ENCODE measurements at places on chromosomes 5 and 9.
A peak's percentile ranks its signal among the peaks of the same experiment; 100 is the strongest.

- DNase-seq, result no peak
Measured at GRCh38 chr5:113574417-113574816, 60.9 kb downstream of the YTHDC2 start.

DNA sequence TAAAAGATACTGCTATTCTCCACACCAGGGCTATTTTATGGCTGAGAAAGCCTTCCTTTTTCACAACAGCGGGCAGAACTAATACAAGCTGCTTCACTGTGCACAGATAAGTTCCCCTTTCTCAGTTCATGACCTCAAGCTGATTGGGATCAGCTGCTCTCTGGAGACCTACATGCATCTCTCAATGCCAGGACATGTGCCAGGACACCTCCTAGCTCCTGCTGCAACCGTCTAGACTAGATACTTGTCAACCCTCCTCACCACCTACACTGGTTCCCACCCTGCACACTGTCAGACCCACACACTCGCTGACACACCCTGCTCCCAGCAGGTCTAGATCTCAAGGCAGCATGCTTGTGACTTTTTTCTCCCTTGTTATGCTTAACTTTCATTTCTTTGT lies 39.8 kb downstream of the STARD4 start:
- no peak for DNase-seq

DNA sequence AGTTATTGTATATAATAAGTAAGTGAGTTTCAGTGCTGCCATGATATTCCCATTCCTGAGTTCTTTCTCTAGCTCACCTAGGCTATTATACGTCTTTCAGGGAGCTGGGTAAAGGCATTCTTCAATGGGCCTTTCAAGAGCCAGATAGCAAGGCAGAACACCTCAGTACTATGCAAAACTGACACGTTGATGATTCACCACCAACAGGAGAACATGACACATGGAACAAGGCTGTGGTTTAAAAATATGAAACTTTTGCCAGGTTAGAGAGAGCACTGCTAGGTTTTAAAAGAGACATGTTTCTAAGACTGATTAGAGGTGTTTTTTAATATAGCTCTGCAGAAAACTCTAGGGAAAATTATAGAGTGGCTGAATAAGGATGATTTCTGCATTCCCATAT lies 95.9 kb downstream of the UGCG start:
- DNase-seq, result no peak

DNA sequence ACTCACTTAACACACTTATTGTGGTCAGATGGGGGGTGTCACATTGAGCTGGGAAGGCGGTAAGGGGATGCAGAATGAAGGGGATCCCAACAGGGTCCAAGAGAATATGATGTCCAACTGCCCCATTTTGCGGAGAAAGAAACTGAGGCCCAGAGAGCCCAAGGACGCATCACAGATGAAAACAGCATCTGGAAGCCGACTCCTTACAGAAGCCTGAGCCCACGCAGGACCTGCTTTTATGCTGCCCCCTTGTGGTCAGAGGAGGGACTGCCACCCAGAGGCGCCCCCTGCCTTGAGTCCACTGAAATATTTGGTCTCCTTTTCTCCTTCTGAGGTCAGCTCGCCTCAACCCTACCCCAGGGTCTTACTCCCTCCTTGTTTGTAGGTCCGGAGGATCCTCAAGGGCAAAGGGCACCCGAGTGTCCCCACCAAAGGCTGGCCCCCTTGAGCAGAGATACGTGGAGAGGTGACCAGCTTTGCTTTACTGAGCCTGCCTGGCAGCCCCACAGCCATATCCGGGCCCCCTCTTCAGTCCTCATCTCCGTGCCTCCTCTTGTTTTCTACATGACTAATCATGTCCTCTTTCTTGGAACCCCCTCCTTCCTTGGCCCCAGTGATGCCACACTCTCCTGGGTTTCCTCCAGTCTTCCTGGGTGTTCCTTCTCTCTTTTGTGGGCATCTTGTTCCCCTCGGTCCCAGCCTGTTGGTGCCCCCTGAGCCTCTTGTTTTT lies 30.0 kb upstream of the TTLL11 start:
- DNase-seq, result peak; percentile 91

- DNase-seq, result no peak
Measured at GRCh38 chr5:23446424-23446823, 61.0 kb upstream of the PRDM9 start.

DNA sequence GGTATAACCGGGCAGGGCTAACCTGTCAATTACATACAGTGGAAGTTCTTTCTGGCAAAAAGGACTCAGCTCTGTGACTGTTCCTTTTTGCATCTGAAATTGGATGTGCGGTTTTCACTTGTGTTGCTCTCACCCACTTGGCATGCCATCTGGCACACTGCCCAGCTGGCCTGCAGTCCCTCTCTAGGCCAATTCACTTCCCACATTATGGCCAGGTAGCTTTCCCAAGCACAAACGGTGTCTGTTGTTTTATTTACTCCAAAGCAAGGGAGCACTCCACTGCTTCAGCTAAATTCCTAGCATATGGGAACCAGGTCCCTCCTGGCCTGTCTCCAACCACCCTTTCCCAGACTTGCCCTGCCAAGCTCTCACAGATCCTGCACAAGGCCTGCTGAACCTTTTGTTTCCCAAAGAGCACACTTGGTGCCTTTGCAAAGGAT lies 132.5 kb downstream of the SEMA6A start:
- no peak for DNase-seq

DNA sequence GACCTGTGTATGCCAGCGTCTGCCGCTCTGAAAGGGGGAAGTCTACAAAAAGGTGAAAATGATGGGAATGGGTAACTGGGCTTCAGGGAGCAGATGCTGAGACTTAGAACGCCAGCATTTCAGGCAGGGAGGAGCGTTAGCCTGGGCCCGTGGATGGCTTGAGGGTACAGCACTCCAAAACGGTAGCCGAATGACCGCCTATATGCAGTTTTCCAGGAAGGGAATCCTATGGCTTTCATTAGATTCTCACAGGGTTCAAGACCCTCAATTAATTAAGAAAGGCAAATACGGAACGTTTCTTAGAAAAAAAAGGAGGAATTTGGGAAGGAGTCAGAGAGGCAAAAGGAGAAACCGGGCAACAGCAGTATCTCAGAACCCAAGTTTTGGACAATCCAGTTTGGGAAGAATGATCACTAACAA lies 639 bp downstream of the AMACR start:
- no peak for DNase-seq

DNA sequence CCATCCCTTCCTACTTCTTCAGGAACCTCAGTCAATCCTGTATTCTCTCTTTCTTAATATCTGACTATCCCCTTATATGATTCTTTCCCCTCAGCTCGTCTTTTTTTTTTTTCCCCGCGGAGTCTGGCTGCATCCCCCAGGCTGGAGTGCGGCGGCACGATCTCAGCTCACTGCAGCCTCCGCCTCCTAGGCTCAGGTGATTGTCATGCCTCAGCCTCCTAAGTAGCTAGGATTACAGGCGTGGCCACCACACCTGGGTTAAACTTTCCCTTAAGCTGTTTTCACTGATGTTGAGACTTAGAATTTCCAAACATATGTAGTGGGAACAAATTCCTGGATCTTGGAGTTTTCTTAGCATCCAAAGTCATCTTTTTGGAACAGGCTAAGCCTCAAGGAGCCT lies 13.3 kb upstream of the RUSC2 start:
- DNase-seq, result no peak

DNA sequence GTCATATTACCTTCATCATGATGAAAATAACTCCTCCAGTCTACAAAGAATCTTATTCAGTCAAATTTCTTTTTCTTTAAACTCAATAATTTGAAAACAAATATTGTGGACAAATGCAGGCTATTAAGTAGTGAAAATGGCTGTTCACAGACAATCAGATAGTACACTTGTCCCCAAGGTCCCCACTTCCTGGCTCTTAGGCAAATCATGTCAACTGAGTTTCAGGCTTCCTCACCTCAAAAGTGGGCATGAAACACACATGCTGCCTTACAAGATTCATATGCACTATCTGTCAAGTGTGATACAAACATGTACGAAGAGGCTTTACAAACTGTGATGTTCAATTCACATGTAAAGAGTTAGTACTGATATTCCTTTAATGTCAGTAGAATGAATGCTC lies 385.2 kb upstream of the SEMA6A start:
- no peak for DNase-seq

GRCh38 chr9:107711542-107711941 lies 222.0 kb upstream of the KLF4 start:
- no peak for DNase-seq
